Thoracic aorta endothelial cell (primary cell): ENCODE measurements at places on chromosomes 2 and 18. TPM values are rescaled to one million over a fixed set of nuclear protein-coding genes. Genes with fewer than 3 reads are reported as not detected.

Gene B3GNT7
- total RNA-seq = 0.13 and 0.50 TPM in 2 replicates

Gene STARD6
- total RNA-seq = not detected in 2 replicates

Gene KRTCAP3
- total RNA-seq = 0.53 and 0.57 TPM in 2 replicates

Gene AGAP1
- total RNA-seq = 14.6 and 17.6 TPM in 2 replicates

Gene TNS1
- 37.0 and 38.2 TPM in 2 replicates for total RNA-seq

Gene GNAL
- total RNA-seq = 0.66 and 3.5 TPM in 2 replicates

Gene C2orf78
- not detected in 2 replicates for total RNA-seq

Gene HOXD11
- total RNA-seq = not detected in 2 replicates

Gene G6PC2
- not detected in 2 replicates for total RNA-seq

Gene EVX2
- total RNA-seq = not detected in 2 replicates

Gene TRIM54
- total RNA-seq = not detected in 2 replicates

Gene NIFK
- 89.2 and 117 TPM in 2 replicates for total RNA-seq

Gene IGFBP5
- total RNA-seq = 0.40 and 1.0 TPM in 2 replicates

Gene METTL8
- total RNA-seq = 48.9 and 50.5 TPM in 2 replicates

Gene FAHD2A
- total RNA-seq = 23.0 and 29.6 TPM in 2 replicates

Gene PSMA8
- total RNA-seq = not detected in 2 replicates

Gene CTDSP1
- 58.5 and 63.2 TPM in 2 replicates for total RNA-seq

Gene TMEM163
- total RNA-seq = 1.9 and 5.2 TPM in 2 replicates

Gene L3MBTL4
- total RNA-seq = under 0.01 and 0.57 TPM in 2 replicates

Gene CFAP221
- total RNA-seq = 0.27 TPM in 1 of 2 replicates, not detected in the other

Gene PUM2
- 71.4 and 85.6 TPM in 2 replicates for total RNA-seq

Gene NABP1
- 81.4 and 140 TPM in 2 replicates for total RNA-seq

Gene AQP12A
- total RNA-seq = not detected in 2 replicates

Gene KYNU
- total RNA-seq = 0.43 TPM in 1 of 2 replicates, not detected in the other

Gene RESP18
- not detected in 2 replicates for total RNA-seq

Gene CCBE1
- total RNA-seq = 1.0 and 2.5 TPM in 2 replicates

Gene SFT2D3
- total RNA-seq = 3.2 and 4.9 TPM in 2 replicates

Gene NOSTRIN
- total RNA-seq = 0.07 and 3.5 TPM in 2 replicates

Gene SNX17
- 106 and 126 TPM in 2 replicates for total RNA-seq

Gene C1QL2
- not detected in 2 replicates for total RNA-seq

Gene OR6B2
- total RNA-seq = not detected in 2 replicates

Gene VWC2L
- total RNA-seq = not detected in 2 replicates

Gene IL1F10
- total RNA-seq = not detected in 2 replicates

Gene GALNT13
- total RNA-seq = 0.27 and 4.2 TPM in 2 replicates

Gene PAX8
- 0.13 and 0.43 TPM in 2 replicates for total RNA-seq

Gene SDC1
- 1.6 and 2.4 TPM in 2 replicates for total RNA-seq

Gene GCG
- not detected in 2 replicates for total RNA-seq

Gene ROCK2
- total RNA-seq = 111 and 114 TPM in 2 replicates

Gene ABCA12
- under 0.01 TPM in 2 replicates for total RNA-seq

Gene PCARE
- not detected in 2 replicates for total RNA-seq

Gene FABP1
- not detected in 2 replicates for total RNA-seq

Gene SLC30A3
- 0.36 TPM in 1 of 2 replicates, not detected in the other for total RNA-seq

Gene VIT
- total RNA-seq = 1.7 and 2.2 TPM in 2 replicates

Gene ANKRD30B
- total RNA-seq = not detected in 2 replicates

Gene SLC5A7
- not detected in 2 replicates for total RNA-seq

Gene RGPD4
- not detected in 2 replicates for total RNA-seq

Gene TCF23
- total RNA-seq = not detected in 2 replicates

Gene VIL1
- total RNA-seq = not detected in 2 replicates

Gene PLGLB2
- total RNA-seq = 1.5 and 2.7 TPM in 2 replicates

Gene AFF3
- total RNA-seq = 0.07 TPM in 1 of 2 replicates, not detected in the other

Gene SOCS6
- 22.1 and 28.4 TPM in 2 replicates for total RNA-seq

Gene SERPINB11
- total RNA-seq = not detected in 2 replicates

Gene SLC9A4
- not detected in 2 replicates for total RNA-seq

Gene LAMA3
- 8.0 and 11.1 TPM in 2 replicates for total RNA-seq

Gene SLC11A1
- 0.13 TPM in 1 of 2 replicates, not detected in the other for total RNA-seq

Gene EPHA4
- 35.8 and 46.7 TPM in 2 replicates for total RNA-seq

Gene RGPD3
- total RNA-seq = 0.53 and 0.79 TPM in 2 replicates

Gene BBS5
- total RNA-seq = 5.1 and 6.3 TPM in 2 replicates
